Right renal pelvis (tissue), 4 donors: ENCODE measurements at places on chromosomes 16 and 17. TPM values are rescaled to one million over a fixed set of nuclear protein-coding genes. Genes with fewer than 3 reads are reported as not detected.

Gene ZNF597
- polyA plus RNA-seq: 4.3 TPM

Gene TNFSF12
- polyA plus RNA-seq: 25.3 TPM

Gene TAT
- 0.11 TPM for polyA plus RNA-seq

Gene BAHCC1
- polyA plus RNA-seq: 19.4 TPM

- no peak for DNase-seq
Observed at GRCh38 chr16:75248142-75248535, 3.3 kb downstream of the BCAR1 start.

DNA sequence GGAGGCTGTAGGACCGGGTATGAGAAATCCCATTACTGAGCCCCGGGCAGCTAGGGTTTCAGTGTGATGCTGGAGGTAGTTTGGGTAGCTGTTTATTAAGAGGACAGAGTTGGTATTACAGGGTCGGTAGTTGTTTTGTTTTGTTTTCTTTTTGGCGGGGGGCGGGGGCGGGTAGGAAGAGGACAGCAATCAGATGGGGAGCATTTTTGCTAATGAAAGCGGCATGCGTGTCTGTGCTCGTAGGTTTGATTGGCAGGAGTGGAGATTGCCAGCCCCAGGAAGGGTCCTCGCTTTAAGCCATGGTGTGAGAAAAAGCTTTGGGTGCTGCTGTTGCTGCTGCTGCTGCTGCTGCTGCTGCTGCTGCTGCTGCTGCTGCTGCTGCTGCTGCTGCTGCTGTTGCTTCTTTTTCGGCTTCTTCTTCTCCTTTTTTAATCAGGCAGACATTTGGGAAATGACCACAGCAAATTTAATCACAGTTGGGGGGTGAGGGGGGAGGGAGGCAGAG is 498.5 kb upstream of the ZFHX3 start:
- no peak for DNase-seq

GRCh38 chr17:64331366-64331765 is 59.3 kb downstream of the PECAM1 start:
- DNase-seq: no peak

GRCh38 chr16:82990155-82990554 is 363.4 kb downstream of the CDH13 start:
- DNase-seq: no peak

GRCh38 chr17:18267366-18267765 is 6.9 kb downstream of the MIEF2 start:
- DNase-seq: no peak

DNA sequence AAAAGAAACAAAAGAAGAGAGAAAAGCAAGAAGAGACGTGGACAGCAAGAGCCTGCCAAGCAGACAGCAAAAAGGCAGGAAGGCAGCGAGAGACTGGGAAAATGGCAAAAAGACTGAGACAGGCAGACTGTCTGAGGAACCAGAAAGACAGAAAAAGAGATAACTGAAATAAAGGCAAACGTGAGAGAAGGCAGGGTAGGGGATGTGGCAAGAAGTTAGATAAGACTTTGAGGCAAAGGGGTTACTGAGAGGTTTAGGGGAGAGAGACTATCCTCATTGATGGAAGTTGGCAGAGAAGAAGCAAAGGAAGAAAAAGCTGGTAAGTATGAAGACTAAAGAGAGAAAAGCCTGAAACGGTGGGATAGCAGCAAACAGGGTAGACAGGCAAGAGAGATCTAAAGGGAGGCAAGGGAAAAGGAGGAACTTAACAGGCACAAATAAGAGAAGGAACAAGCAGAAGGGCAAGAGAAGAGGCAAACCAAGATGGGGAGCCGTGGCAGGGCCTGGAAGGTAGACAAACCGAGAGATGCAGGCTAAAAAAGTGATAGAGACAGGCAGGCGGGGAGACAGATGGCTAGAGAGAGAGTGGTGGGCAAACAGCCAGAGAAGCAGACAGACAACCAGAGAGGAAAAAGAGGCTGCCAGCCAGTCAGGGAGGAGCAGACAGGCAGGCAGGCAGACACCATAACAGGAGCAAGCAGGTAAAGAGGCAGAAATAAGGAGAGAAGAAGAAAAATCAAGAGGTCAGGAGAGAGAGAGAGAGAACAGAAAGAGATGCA is 7.1 kb upstream of the CHD3 start:
- DNase-seq: no peak

- DNase-seq: no peak
Observed at GRCh38 chr17:81332914-81333528, 37.9 kb upstream of the SLC38A10 start.
